ENCODE measurements at places on chromosomes 11 and 22.

- DNase-seq: no peak
These were observed 98.6 kb upstream of the AKIP1 start for GRCh38 chr11:8812438-8812837.

GRCh38 chr11:61187505-61188130 lies 15.7 kb upstream of the PGA3 start:
- no peak for DNase-seq

DNA sequence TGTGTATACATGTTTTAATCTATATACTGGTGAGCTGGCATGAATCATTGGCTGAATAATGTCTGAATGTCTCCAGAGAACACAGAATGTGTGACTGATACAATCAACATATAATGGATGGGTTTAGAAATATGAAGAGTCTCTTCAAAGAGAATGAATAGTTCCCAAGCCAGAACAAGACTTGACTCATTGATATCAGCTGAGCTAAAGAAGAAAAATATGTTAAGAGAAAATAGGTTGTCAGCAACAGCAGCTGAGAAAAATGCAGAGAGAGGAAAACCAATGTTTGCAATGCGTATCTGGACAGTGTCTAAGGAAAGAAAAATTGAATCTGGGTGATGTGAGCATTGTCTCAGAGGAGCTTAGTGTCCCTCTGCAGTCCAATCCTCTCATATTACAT lies 1281.8 kb upstream of the TENM4 start:
- no peak for DNase-seq

DNA sequence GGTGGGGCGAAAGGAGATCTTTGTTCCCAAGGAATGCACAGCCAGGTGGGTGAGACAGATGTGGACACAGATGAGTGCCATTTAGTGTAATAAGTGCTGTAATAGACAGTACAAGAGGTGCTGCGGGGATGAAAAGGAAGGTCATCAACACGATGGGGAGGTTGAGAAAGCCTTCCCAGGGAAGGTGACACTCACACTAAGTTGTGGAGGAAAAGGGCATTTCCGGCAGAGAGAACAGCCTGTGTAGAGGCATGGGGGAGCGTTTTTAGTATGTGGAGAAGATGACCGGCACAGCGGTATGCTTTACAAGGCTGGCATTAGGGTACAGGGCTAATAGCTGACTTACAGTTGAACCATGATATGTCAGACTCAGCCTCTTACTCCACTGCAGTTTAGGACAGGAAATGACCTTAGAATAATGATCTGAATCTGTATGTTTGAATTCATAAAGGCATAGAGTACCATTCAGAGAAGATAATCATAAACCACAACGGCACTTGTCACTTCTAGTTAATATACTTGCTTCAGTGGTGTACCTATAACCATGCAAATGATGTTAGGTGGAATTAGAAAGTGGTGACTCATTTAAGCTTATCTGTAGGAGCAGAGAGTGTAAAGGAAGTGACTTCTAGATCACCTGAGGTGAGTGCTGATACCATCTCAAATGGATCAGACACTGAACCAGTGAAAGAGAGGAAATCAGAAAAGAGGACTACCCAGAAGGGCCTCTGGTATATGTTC lies 60.6 kb downstream of the FAM83F start:
- DNase-seq: no peak

DNA sequence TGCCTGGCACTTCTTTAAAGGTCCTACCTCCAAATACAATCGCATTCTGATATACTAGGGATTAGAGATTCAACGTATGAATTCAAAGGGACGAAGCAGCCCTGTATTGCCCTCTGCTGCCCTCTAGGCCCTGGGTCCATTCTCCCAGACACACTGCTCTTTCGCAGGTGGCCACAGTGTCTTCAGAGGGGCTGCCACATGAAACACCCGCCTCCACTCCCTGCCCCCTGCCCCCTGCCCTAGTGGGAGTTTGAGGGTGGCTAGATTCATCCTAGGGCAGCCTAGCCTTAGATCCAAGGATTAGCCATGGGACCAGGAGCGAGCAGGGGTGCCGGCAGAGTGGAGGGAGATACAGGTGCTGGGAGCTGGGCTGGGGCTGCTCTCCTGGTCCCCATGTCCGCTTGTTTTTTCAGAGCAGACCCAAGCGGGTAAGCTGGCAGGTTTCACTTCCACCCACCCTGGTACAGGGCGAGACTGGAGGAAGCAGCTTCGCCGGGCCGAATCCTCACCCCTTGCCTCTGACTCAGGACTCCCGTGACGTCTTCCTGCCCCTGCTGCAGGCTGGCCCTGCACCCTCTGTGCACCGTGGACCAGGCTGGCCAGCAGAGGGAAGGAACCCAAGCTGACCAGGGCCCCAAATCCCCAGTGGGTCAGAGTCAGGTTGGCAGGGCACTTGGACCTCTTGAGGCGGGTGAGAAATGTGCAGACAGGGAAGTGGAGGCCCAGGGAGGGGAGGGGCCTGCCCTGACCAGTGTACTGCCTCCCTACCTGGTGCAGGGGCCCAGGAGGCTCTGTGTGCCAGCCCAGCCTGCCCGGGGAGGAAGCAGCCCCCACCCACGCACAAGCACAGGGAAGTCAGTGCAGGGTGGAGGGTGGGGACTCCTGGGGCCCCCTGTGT lies 28.4 kb upstream of the HMOX1 start:
- DNase-seq: no peak

- no peak for DNase-seq
These were observed 55.2 kb downstream of the PANX1 start for GRCh38 chr11:94183886-94184264.

DNA sequence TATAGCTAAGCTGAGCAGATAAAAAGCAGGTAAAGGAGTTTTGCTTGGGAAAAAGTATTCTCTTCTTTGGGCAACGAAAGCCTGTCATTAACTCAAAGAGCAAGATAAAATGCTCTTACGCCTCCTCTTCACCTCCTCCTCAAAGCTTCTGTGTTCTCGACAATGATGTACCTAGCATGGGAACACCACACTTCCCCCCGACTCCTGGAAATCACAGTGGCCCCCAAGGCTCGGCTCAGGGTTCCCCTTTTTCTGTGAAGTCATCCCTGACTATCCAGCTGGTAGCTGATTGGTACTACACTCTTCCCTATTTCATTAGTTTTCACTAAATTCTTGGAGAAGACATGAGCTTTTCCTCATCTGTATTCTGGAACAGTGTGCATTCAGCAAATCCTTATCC lies 336.1 kb downstream of the LARGE1 start:
- no peak for DNase-seq

DNA sequence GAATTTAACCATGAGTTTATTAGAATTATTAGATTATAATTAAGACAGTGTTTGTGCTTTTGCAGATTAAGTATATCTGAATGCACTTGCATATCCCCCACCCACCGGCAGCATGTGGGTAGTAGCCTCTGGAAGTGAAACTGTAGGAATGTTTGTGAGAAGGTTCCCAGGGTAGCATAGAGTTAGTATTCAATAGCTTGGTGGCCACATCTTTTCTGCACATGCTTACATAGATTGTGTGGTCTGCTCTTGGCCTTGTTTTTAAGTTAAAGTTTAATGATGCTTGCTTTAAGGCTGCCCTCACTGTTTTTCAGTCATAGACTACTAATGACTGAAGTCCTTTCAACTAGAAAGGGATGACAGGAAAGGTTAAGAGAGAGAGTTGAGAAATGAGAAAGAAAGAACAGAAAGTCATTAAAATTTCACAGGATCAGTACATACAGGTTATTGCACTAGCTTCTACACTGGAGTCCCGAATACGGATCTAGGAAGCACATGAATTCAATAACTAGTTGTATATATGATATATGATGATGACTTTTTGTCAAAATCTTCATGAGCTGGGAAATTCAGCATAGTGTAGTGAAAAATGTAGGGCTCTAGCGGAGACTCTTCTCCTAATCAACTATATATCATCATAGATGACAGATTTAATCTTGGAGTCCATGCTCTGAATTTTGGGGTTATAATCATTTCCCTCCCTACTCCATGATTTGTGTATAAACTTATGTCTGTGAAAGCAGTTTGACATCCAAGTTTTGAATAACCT lies 137.1 kb downstream of the ARHGAP42 start:
- no peak for DNase-seq

DNA sequence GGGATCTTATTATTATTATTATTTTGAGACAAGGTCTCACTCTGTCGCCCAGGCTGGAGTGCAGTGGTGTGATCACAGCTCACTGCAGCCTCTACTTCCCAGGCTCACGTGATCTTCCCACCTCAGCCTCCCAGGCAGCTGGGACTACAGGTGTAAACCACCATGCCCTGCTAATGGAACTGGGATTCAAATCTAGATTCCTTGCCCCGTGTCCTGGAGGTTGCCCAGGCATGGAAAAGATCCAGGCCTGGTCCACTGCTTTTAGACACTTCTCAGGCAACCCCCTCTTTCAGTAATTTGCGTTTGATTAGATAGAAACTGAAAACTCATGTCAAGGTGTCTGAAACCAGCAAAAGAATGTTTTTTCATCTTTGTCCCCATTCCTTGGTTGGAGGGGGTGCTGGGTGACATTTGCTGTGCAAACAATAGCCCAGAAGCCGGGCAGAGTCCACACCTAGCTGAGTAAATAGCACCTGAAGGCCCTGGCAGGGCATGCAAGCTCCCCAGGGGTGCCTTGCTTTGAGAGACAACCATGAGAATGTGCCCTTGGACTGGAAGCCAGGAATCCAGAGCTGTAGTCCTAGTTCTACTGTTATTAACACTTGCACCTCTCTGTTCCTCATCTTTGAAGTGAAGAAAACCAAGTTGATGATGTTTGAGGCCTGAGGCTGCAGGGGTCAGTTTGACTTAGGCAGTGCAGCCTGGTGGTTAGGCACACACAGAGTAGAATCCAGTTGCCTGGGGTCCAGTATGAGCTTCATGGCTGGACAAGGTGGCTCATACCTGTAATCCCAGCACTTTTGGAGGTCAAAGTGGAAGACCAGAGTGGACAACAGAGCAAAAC lies 19.1 kb upstream of the XBP1 start:
- no peak for DNase-seq

DNA sequence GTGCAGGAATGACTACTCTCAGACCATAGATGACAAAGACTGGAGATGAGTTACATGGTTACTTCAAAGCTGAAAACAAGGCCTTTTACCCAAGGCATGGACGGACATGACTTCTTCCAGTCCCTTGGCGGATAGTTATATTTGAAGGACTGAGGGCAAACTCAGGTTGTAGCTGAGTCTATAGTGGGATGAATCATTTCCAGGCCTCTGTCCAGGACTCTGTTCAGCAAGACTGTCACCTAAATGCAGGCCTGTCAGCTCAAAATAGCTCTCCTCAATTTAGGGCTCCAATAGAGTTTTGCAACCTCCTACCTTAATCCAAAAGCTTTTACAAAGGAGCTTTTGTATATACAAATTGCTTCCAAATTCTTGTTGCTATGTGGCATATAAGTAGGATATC lies 24.3 kb upstream of the OR52J3 start:
- DNase-seq: no peak

DNA sequence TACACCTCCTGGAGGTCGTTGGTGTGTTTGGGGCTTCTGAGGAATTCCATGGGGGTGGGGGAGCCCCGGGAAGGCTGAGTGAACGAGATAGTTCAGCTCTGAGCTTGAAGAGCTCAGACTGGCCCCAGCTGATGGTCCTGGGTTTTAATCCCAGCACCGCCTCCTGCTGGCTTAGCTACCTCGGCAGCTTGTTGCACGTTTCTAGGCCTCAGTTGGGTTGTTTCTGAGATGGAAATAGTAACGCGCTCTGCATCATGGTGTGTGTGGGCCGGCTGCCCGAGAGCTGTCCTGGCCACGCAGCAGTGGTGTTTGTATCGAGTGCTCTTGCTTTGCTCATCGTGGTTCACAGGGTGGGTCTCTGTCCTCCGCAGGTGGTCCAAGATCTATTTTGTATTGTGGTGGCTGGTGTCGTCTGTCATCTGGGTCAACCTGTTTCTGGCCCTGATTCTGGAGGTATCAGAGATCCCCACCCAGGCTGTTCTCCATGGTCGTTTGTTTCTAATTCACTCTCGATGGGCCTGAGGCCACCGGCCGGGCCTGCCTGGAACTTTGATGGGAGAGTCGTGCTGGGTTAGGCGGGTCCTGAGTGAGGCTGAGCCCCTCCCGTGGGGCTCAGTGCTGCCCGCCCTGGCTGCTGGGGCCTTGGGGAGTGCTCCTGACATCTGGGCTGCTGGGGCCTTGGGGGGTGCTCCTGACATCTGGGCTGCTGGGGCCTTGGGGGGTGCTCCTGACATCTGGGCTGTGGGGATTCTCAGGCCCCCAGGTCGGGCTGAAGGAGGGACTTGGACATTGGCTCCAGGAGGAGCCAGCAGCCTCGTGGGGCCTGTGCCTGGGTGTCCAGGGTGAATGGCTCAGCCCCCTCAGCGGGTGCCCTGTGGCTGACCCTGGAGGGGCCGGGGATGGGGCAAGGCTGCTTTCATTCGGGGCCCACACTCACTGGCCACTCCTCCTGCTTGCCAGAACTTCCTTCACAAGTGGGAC lies 37.7 kb downstream of the TPCN2 start:
- no peak for DNase-seq

GRCh38 chr22:33512908-33513307 lies 407.4 kb downstream of the LARGE1 start:
- no peak for DNase-seq

DNA sequence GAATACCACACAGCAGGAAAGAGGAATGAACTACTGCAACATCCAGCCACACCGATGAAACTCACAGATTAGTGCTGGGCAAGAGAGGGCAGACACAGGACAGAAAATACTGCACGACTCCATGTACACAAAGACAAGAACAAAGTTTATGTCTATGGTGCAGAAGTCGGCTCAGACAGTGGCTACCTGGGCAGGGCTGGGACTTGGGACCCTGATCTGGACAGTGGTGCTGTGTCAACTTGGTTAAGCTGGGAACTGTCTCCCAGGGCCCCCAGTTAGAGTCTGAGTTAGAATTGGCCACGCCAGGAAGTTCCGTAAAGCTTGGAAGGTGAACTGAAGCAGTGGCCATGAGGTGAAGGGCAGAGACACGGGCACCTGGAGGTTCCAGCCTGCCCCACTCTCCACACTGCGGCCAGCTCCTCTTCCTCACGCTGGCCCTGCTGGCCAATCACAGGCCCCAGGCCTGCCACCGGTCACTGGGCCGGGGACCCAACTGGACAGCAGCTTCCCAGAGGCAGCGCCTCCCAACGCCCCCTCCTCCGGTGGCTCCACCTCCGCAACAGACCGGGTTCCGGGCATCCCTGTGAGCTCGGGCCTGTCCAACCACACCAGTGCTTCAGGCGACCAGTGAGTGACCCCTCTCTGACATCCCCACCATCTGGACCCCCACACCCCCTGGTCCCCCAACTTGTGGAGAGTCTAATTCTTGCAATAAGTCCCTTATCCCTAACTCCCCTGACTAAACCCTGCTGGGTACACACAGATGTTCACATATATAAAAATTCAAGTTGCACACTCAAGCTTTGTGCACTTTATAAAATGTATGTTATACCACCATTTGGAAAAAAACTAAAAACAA lies 93.7 kb downstream of the MICAL3 start:
- DNase-seq: no peak
